ENCODE measurements at places on chromosomes 16 and 17. TPM values are rescaled to one million over a fixed set of nuclear protein-coding genes. Genes with fewer than 3 reads are reported as not detected.
A peak's percentile ranks its signal among the peaks of the same experiment; 100 is the strongest.

GRCh38 chr17:80504686-80505413 is 28.4 kb upstream of the NPTX1 start:
- H3K27ac ChIP-seq, result no peak overlapping the region
- no peaks in the 10 kb centered on the region for H3K36me3 ChIP-seq

GRCh38 chr17:29107933-29108822 is 65.2 kb downstream of the PIPOX start:
- H3K36me3 ChIP-seq, result peaks cover 75% of the 10 kb centered on the region
- H3K27ac ChIP-seq, result no peak overlapping the region
- DNase-seq, result no peak
- no peak overlapping the region for H3K4me3 ChIP-seq
- peaks cover 3% of the 10 kb centered on the region for H3K4me1 ChIP-seq

DNA sequence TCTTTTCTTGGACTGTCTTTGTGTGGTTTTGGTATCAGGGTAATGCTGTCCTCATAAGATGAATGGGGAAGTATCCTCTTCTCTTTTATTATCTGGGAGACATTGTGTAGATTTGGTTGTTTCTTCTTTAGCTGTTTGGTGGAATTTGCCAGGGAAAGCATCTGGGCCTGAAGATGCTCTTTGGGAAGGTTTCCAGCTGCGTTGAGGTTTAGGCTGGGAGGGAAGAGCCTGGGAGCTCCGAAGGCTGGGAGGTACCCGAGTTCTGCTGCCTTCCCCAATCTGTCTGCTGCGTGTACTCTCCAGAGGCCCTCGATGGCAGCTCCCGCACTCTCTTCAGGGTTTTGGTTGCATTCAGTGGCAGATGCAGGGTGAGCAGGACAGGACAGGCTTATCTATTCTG is 25.6 kb upstream of the CRISPLD2 start:
- no peak for DNase-seq
- peaks cover 7% of the 10 kb centered on the region for H3K36me3 ChIP-seq
- no peak overlapping the region for H3K27ac ChIP-seq
- no peaks in the 10 kb centered on the region for H3K4me1 ChIP-seq

GRCh38 chr17:34347063-34347462 is 9.2 kb upstream of the CCL13 start:
- no peaks in the 10 kb centered on the region for H3K4me1 ChIP-seq
- no peaks in the 10 kb centered on the region for H3K36me3 ChIP-seq
- DNase-seq, result no peak
- no peak overlapping the region for H3K27ac ChIP-seq

- H3K27ac ChIP-seq, result no peak overlapping the region
- no peaks in the 10 kb centered on the region for H3K4me1 ChIP-seq
- peaks cover 3% of the 10 kb centered on the region for H3K27me3 ChIP-seq
- H3K4me3 ChIP-seq, result no peak overlapping the region
- peaks cover 18% of the 10 kb centered on the region for H3K36me3 ChIP-seq
Measured at GRCh38 chr16:75351183-75351582, 82.1 kb downstream of the CFDP1 start.

DNA sequence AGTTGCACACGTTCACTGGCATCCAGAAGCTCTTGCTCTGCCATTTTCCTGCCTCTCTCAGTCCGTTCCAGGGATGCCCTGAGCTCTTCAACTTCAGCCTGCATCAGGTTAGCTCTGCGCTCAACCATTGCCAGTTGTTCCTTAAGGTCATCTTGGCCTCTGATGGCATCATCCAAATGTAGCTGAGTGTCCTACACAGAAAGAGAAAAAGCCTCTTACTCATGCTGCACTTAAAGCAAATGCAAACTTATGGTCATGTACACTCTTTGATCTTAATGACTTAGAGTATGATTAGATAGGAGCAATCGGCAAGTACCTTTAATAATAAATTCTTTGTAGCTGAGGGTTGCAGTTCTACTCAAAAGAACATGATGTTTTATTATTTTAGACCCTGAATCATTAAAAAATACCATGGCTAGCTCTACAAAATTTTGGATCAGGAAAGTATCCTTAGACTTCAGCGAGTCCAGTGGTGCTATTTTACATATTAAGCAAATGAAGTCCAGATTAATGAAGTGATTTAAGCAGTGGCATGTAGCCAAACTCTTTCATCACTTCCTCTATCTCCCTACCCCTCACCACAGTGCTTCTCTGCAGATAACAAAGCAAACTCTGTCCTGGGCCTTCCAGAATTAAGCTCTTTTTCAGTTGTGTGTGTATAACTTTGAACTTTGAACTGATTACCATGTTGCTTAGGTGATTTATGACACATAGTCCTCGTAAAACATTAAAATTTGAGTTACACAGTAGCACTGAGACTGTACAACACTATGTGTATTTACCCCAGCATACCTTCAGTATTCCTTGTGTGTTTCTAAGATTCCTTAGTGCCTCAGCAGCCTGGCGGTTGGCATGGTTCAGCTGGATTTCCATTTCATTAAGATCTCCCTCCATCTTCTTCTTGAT is 22.1 kb downstream of the MYH4 start:
- H3K27me3 ChIP-seq, result peaks cover 13% of the 10 kb centered on the region
- H3K27ac ChIP-seq, result no peak overlapping the region
- DNase-seq, result no peak
- no peaks in the 10 kb centered on the region for H3K36me3 ChIP-seq

- H3K27ac ChIP-seq, result peak overlapping the region; percentile 16
- peaks cover 46% of the 10 kb centered on the region for H3K4me1 ChIP-seq
- peak overlapping the region; percentile 67 for H3K4me3 ChIP-seq
- DNase-seq, result no peak
Measured at GRCh38 chr17:2064980-2065785, 10.3 kb downstream of the HIC1 start.

DNA sequence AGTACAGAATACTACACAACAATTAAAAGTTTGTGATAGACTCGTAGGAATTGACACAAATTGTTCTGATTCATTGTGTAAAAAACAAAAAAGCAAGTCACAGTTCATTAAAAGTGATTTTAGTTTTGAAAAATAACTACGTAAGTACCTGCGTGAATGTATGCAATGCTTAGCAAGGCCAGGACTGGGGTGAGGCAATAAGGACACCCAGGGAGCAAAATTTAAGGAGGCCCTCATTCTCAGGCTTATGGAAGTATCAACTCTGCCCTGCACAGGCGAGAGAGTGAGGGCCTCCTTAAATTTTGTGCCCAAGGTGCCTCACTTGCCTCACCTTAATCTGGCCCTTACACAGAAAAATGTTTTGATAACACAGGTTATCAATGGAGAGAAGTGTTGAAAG is 31.4 kb downstream of the NOG start:
- H3K27ac ChIP-seq, result no peak overlapping the region
- no peak for DNase-seq
- no peaks in the 10 kb centered on the region for H3K4me1 ChIP-seq
- no peaks in the 10 kb centered on the region for H3K36me3 ChIP-seq
- no peak overlapping the region for H3K4me3 ChIP-seq

- H3K36me3 ChIP-seq, result no peaks in the 10 kb centered on the region
- H3K4me3 ChIP-seq, result no peak overlapping the region
- H3K27me3 ChIP-seq, result peaks cover 11% of the 10 kb centered on the region
- H3K27ac ChIP-seq, result no peak overlapping the region
- H3K4me1 ChIP-seq, result no peaks in the 10 kb centered on the region
Measured at GRCh38 chr16:80947708-80948625, 58.7 kb downstream of the CMC2 start.

- no peak for DNase-seq
- no peak overlapping the region for H3K27ac ChIP-seq
- H3K4me1 ChIP-seq, result no peaks in the 10 kb centered on the region
- no peak overlapping the region for H3K4me3 ChIP-seq
- no peaks in the 10 kb centered on the region for H3K27me3 ChIP-seq
Measured at GRCh38 chr16:35431829-35432663, 1972.6 kb downstream of the TP53TG3F start.

GRCh38 chr17:51347851-51348584 is 87.7 kb downstream of the UTP18 start:
- no peaks in the 10 kb centered on the region for H3K4me1 ChIP-seq
- H3K27ac ChIP-seq, result no peak overlapping the region
- peaks cover 17% of the 10 kb centered on the region for H3K27me3 ChIP-seq
- no peak for DNase-seq
- H3K36me3 ChIP-seq, result no peaks in the 10 kb centered on the region
- no peak overlapping the region for H3K4me3 ChIP-seq

Gene ALOX12B
- total RNA-seq, result 1.4 TPM

Gene HEATR3
- 17.8 TPM for total RNA-seq

Gene PERCC1
- total RNA-seq, result 0.24 TPM

Gene ERCC4
- 10.2 TPM for total RNA-seq

Data from activated B cell treated with CpG ODN at 0.5 μM for 24 hours (primary cell).